Smooth muscle cell of the brain vasculature (primary cell): ENCODE measurements at places on chromosomes 5 and 9.

DNA sequence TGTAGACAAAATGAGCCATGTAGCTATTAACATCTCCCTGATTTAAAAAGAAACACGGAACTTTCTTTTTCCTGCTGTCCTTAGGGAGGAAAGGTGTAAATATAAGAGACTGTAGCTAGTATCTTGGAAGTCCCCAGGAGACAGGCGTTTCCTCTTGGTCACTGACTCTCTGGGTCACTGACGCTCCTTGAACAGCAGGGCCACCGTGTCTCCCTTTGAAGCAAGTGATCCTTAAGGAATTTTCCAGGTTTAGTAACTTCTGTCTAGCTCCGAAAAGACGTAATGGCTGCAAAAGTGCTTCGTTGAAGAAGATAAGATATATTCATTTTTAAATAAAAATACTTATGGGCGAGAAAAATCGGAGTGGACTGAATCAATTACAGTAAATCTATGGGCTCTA is 745 bp upstream of the CLTA start:
- no peak for DNase-seq

DNA sequence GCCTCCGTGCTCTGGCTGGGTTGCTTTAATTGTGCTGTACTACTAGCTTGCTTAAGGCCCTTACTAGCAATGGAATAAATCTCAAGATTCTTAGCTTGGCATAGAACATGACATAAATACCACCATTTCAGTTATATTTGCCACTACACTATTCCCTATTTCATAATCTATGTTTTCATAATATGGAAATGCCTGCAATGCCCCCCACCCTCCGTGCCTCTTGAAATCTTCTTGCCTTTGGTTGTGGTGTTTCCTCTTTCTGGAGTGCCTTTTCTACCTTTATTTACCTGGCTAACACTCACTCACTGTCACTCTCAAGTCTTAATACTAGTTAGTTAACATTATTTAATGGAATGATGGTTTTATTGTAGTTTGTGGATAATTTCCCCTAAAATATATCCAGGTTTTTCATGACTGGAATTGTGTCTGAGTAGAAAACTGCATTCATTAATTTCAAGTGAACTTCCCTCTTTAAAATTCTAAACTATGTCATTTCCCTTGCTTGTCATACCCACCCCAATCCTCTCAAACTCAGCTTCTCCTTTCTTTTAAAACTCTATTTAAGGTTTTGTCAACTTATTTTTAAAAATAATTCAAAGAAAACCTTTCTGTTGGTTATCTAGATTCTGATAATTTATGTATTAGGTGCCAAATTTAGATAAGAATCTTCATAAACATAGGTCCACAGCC is 521.7 kb upstream of the DAB2 start:
- no peak for DNase-seq

DNA sequence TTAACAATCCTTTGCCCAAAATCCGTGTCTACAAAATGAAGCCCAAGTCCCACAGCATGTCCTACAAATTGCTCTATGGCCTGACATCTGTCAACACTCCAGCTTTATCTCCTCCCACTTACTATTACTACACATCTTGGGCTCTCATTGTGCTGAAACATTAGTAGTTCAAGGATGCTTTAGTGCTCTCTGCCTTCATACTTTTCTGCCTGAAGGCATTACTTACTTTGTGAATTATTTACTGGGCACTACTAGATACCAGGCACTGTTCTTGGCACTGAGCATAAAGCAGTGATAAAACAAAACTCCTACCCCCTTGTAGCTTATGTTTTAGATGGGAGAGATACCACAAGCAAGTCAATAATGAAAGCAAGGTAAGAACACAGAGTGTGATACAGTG is 113.4 kb downstream of the TTLL11 start:
- DNase-seq, result no peak

- no peak for DNase-seq
Measured at GRCh38 chr9:7936996-7937395, 137.4 kb upstream of the DMAC1 start.

- no peak for DNase-seq
Measured at GRCh38 chr9:90002397-90003271, 397.8 kb downstream of the GADD45G start.

GRCh38 chr9:110874963-110875674 is 163.2 kb downstream of the LPAR1 start:
- no peak for DNase-seq
